ENCODE measurements at places on chromosomes 5 and 9.
A peak's percentile ranks its signal among the peaks of the same experiment; 100 is the strongest.

- no peak for DNase-seq
These were observed 3.2 kb upstream of the BTNL9 start for GRCh38 chr5:181036816-181037364.

GRCh38 chr5:73826301-73827105, 200.5 kb downstream of the ARHGEF28 start:
- no peak for DNase-seq

- DNase-seq, result peak; percentile 48
These were observed 13.1 kb downstream of the MARCHF6 start for GRCh38 chr5:10366310-10367272.

DNA sequence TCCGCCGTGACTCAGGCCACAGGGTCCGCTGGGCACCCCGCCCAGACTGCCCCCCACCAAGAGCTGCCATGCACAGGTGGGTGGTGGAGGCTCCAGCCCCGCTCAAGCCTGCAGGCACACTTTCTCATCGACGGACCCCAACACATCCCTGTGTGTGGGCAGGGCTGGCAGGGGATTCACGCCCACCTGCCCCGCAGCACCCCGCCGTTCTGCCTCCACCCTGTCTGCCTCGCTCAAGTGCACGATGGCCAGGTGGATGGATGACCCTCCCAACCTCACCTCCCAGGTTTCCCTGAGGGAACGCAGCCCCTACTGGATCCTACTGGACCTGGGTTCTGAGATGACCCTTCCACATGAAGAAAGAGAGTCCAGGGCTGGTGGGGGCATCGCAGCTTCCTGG, 26.1 kb upstream of the FCN1 start:
- DNase-seq, result no peak

DNA sequence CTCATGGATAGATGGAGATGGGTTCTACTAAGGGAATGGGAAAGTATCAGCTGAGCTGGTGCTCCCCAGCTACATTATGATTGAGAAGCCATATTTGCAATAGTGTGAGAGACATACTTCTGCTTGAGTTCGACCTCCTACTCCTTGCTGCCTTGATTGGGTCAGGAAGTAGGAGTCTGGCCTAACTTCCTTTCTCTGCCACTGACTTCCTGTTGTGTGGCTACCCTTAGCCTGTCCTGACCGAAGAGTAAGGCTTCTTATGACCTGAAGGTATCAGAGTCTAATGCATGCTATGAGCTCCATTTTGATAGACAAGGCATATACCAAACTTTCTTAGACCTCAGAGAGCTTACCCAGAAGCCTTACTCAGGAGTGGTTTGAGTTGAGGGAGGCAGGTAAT, 53.9 kb downstream of the OSTF1 start:
- no peak for DNase-seq

- no peak for DNase-seq
These were observed 15.4 kb downstream of the SFXN1 start for GRCh38 chr5:175493726-175494125.

- DNase-seq, result no peak
These were observed 1068.3 kb upstream of the EDIL3 start for GRCh38 chr5:85453026-85453349.

GRCh38 chr9:76716085-76716672, 48.1 kb upstream of the PCA3 start:
- DNase-seq, result no peak

GRCh38 chr5:1039706-1040260, 31.2 kb downstream of the NKD2 start:
- no peak for DNase-seq

- DNase-seq, result no peak
These were observed 56.4 kb upstream of the LARP1 start for GRCh38 chr5:154698763-154699162.

DNA sequence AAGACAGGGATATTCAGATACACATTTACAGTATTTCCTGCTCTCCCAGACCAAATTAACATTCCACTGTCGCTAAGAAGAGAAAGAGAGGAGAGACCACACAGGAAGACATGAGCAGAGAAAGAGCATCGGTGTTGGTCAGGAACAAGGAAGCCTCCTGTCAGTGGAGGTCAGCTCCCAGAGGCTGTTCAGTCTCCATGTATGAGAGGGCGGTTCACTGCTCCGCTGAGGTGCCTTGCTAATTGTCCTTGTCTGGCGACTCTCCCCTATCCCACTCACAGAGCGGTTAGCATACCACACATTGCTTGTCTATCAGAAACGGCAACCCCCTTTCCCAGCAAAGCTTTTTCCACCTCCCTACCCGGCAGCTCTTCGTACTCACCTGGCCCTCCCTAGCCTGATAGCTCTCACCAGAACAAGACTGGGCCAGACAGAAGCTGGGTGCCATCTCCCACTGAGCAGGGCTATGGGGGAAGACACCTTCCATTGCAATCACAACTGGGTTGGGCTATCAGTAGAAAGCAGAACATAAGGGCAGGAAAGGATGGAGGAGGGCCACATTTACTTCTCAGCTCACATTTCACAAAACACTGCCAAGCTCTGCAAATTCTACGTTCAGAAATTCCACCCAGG, 58.6 kb upstream of the LMNB1 start:
- DNase-seq, result no peak

GRCh38 chr9:99241106-99241505, 19.0 kb downstream of the SEC61B start:
- DNase-seq, result no peak

DNA sequence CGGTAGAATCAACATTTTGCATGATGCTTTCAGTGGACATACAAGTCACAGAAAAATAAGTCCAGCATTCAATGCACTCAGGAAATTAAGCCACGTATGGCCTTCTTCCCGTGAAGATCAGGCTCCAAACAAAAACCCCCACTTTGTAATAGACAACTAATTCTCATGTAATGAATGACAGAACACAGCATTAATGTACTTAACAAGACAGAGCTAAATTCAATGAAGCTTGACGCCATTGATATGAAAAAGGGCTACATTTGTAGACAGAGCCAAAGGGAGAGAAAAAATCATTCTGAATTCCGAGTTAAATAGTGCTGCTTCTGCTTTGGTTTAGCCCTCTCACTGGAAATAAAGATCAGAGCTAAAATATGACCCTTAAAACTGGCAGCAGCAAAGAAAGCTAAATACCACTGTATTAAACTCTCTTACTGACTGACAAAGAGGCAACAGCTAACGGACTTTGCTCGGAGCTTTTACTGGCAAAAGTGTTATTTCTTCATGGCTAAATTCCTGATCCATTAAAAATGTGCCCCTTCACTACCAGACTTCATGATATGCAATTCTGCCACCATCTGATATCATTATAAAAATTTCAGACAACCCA, 250.5 kb downstream of the BNC2 start:
- DNase-seq, result no peak

Measured in hematopoietic multipotent progenitor cell treated with erythropoietin and hydrocortisone succinate and interleukin-3 and kit ligand, for 17 days (in vitro differentiated cells).